ENCODE measurements at places on chromosomes 4 and X. TPM values are rescaled to one million over a fixed set of nuclear protein-coding genes. Genes with fewer than 3 reads are reported as not detected.

The ERAS gene
- not detected for total RNA-seq

The CACNA1F gene
- total RNA-seq = 0.05 TPM

The HELT gene
- not detected for total RNA-seq

The DMP1 gene
- total RNA-seq = 0.02 TPM

The PAGE2B gene
- not detected for total RNA-seq

The GPR82 gene
- not detected for total RNA-seq

The AWAT2 gene
- total RNA-seq = not detected

The NOX1 gene
- 0.78 TPM for total RNA-seq

The MAP3K15 gene
- total RNA-seq = 2.5 TPM

The IGSF1 gene
- 0.67 TPM for total RNA-seq

The RAB9B gene
- total RNA-seq = 0.98 TPM

The PWWP3B gene
- total RNA-seq = 0.12 TPM

The AIMP1 gene
- total RNA-seq = 38.3 TPM

The DUSP21 gene
- not detected for total RNA-seq

The MSANTD1 gene
- total RNA-seq = 0.32 TPM

The CT45A1 gene
- total RNA-seq = not detected

The JCHAIN gene
- total RNA-seq = not detected

The P2RY8 gene
- total RNA-seq = not detected

The DYNLT3 gene
- 63.5 TPM for total RNA-seq

The RNF175 gene
- total RNA-seq = not detected

The ZBTB49 gene
- 1.3 TPM for total RNA-seq

The GLRA2 gene
- not detected for total RNA-seq

The PLP2 gene
- total RNA-seq = 238 TPM

The ADH1C gene
- not detected for total RNA-seq

The ZNF674 gene
- 8.3 TPM for total RNA-seq

The CYBB gene
- not detected for total RNA-seq

The MAGEC2 gene
- total RNA-seq = not detected

The RAP2C gene
- total RNA-seq = 31.2 TPM

The TDO2 gene
- 17.6 TPM for total RNA-seq

The DDIT4L gene
- 46.5 TPM for total RNA-seq

The PDZD4 gene
- total RNA-seq = 1.4 TPM

The BEND2 gene
- total RNA-seq = not detected

The ZNF330 gene
- total RNA-seq = 36.0 TPM

The CFI gene
- total RNA-seq = not detected

The CCSER1 gene
- 1.1 TPM for total RNA-seq

The CSAG3 gene
- not detected for total RNA-seq

The APBB2 gene
- total RNA-seq = 32.2 TPM

The PFKFB1 gene
- total RNA-seq = 0.35 TPM

The FHDC1 gene
- total RNA-seq = 3.8 TPM

The GIMD1 gene
- not detected for total RNA-seq

The MXRA5 gene
- not detected for total RNA-seq

The GAGE12F gene
- not detected for total RNA-seq

The FAM149A gene
- 0.46 TPM for total RNA-seq

The GUF1 gene
- 28.9 TPM for total RNA-seq

The CFP gene
- 0.10 TPM for total RNA-seq

The PNMA6A gene
- 2.9 TPM for total RNA-seq

The CHIC1 gene
- 11.2 TPM for total RNA-seq

The SH2D1A gene
- total RNA-seq = not detected

The PPP1R2C gene
- total RNA-seq = not detected

The CNKSR2 gene
- total RNA-seq = 14.9 TPM

The RPA4 gene
- 0.67 TPM for total RNA-seq

The RENBP gene
- 0.87 TPM for total RNA-seq

The STATH gene
- not detected for total RNA-seq

The RBMXL3 gene
- not detected for total RNA-seq

The SATL1 gene
- total RNA-seq = 0.17 TPM

The AADAT gene
- total RNA-seq = 14.5 TPM

The CXCR3 gene
- not detected for total RNA-seq

The HMGB3 gene
- total RNA-seq = 64.2 TPM

The PDE5A gene
- 0.17 TPM for total RNA-seq
